ENCODE measurements at places on chromosomes 2 and 18.
A peak's percentile ranks its signal among the peaks of the same experiment; 100 is the strongest.

DNA sequence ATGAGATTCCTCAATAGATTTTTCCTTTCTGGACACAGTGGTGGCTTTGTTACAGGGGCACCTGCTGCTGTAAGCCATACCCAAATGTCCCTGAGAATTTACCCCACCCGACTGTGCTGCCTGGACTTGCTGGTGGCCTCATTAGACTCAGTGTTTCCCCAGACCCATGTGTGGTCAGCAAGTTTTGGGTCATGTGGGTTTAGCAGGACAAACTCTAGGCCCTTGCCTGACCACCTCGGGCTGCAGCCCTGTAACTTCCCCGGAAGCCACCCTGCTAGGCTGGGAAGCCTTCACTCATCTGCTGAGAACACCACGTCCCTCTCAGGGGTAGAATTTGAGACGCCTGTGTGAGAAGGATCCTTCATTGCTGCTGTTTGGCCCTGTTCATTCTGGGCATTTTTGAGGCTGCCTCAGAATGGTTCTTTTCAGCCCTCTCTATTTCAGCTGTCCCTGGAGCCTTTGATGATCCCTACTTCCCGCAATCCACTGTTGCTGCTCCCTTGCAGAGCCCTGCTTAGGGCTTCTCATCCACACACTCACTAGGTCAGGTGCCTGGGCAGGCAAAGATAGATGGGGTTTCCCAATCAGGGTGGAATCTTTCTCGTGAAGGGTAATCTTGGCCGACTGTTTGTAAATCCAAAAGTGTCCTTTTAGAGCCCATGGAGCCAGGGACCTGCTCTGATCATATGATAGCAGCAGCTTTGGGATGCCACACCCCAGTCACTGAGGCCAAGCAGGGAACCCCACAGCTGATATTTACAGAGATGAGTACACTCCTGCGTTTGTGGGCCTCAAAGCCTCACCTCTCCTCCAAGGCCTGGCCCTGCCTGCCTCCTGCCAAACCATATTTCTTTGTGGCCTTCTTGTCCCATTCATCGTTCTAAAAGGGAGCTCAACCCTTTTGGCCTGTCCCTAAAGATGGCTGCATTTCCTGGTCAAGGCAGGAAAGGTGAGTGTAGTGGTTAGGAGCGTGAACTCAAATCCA is 6.7 kb downstream of the EHD3 start:
- no peak for DNase-seq

GRCh38 chr2:63850204-63850571 is 8.5 kb downstream of the UGP2 start:
- no peak for DNase-seq

- DNase-seq: no peak
Measured at GRCh38 chr2:215517391-215517790, 81.5 kb upstream of the FN1 start.

DNA sequence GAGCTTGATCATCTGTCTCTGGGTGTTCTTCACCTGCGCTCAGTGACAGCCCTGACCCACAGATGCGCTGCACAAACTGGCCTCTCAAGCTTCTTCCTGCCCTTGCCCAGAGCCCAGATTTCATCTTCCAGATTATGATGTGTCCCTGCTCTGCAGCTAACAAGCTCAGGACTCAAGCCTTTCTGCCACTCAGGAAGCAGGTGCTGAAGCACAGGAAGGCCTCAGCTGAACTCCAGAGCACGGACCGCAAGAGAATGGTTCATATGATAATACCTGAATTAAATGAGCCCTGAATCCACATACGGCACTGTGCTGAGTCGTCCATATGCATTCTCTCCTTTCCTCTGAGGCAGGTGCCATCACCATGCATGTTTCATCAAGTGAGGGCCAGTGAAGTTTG is 3.8 kb downstream of the CD207 start:
- no peak for DNase-seq

GRCh38 chr2:233556881-233557736 is 9.5 kb downstream of the USP40 start:
- peak; percentile 48 for DNase-seq

- DNase-seq: no peak
Measured at GRCh38 chr2:106996171-106996769, 110.3 kb upstream of the ST6GAL2 start.

- no peak for DNase-seq
Measured at GRCh38 chr2:195793881-195794280, 136.9 kb downstream of the SLC39A10 start.

DNA sequence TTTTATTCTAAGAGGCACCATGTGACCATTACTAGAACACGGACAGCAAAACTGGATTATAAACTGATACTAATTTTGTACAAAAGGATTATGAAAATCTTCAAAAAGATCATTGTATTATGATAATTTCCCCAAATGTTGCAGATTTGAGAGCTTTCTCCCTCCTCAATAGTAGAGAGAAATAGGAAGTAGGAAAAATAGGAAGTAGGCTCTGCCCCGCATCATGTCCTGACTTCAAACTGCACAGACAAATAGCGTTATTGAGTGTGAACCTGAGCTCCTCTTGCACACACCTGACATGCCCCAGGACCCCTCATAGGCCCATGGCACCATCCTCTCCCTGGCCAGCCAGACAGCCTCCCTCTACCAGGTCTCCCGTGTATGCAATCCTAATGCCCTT is 25.4 kb downstream of the CHRNA1 start:
- no peak for DNase-seq

DNA sequence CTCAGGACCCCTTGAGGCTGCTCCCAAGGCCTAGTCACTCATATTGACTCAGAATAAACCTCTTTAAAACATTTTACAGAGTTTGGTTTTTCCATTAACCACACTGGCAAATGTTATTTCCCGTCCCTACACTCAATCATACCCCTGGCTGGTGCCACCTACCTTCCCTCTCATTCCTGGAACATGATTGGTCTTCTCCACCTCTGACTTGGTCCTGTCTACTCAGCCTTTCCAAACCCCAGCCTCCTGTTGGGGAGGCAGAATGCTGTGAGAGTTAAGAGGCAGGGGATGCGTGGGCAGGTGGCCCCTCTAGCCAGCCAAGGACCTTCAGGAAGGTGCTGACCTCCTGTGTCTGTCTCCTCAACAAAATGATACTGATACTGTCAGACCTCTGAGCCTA is 149.3 kb downstream of the CABLES1 start:
- DNase-seq: no peak

- DNase-seq: no peak
Measured at GRCh38 chr2:1593371-1594122, 150.8 kb downstream of the PXDN start.

- DNase-seq: peak; percentile 28
Measured at GRCh38 chr2:241150660-241151530, 628 bp downstream of the PPP1R7 start.

DNA sequence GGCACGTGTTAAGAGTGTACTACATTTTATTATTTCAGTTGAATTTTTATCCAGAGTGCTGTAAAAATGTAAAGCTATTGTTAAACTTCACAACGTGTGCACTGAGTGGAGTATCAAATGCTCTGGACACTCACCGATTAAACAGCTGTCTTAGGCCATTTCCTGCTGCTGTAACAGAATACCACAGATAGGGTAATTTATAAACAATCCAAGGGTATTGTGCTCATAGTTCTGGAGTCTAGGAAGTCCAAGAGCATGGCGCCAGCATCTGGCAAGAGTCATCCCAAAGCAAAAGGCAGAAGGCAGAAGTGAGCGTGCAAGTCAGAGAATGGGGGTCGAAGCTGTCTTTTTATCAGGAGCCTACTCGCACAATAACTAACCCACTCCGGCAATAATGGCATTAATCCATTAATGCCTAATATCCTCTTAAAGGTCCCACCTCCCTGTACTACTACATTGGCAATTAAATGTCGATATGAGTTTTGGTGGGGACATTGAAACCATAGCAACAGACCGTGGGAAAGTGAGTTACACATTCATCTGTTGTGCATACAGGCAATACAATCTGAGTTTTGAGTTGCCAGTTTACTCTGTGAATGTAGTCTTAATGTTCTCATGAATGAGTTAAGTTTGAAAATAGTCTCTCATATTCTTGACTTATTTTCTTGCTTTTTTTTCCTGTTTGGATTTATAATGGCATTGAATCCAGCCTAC is 64.8 kb downstream of the ARMC9 start:
- no peak for DNase-seq

DNA sequence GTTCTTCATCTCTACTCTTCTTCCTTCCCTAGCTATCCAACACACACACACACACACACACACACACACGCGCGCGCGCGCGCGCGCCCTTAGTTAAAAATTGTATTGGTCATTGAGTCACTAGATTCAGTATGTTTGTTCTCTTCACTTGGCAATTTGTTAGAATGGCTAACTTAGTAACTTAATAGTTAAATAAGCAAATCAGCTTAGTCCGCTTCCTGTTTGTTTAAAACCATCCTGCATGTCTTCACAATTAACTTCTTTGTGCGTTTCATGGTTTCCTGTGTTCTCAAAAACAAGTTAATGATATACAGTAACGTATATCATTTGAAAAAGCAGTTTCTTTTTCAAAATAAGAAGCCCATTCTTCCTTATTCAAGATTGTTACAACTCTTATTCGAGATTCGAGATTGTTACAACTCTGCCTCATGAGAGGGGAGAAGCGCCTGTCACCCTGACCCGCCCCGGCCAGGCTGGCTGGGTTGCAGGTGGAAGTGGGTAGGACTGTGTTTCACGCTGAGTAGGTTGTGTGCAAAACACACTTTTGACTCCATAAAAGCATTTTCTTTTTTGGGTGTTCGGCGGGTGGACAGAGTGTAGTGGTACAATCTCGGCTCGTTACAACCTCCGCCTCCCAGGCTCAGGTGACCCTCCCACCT is 9.5 kb upstream of the CNNM3 start:
- DNase-seq: no peak

- DNase-seq: no peak
Measured at GRCh38 chr2:42800981-42801380, 8.6 kb upstream of the HAAO start.

- DNase-seq: no peak
Measured at GRCh38 chr2:162524849-162525248, 180.9 kb downstream of the GCA start.

GRCh38 chr2:222355860-222356259 is 57.1 kb upstream of the PAX3 start:
- DNase-seq: no peak

DNA sequence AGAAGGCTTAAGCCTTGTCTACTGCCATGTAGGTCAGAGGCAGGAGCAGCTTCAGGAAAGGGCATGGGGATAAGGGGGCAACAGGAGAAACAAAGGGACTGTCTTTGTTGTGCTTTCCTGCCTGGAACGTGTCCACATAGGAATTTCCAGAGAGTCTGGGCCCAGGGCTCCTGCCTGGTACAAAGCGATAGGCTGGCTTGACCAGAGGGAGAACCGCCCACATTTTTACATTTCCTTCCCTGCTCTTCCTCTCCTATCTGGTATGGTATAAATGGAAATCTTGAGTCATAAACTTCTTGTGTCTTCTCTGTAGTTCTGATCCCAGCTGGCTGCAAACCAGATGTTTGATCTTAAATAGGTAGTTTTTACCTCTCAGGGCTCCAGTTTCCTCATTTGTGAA is 414.8 kb downstream of the HRH4 start:
- no peak for DNase-seq

DNA sequence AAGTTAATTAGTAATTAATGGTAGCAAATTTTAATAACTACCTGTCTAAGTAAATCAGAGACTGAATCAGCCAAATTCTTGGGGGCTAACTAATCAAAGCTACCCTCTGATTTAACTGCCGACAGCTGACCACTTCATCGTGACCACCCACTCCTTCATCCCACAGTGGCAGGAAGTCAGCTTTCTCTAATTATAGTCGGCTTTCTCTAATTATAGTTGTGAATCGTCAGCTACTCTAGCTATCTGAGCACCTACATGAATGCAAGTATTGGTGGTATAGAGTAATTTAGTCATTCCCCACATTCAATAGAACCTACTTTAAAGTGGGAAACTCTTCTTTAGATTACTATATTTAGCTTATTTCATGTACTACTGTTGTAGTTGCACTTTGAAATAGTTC is 185.5 kb downstream of the PTGR3 start:
- DNase-seq: no peak

DNA sequence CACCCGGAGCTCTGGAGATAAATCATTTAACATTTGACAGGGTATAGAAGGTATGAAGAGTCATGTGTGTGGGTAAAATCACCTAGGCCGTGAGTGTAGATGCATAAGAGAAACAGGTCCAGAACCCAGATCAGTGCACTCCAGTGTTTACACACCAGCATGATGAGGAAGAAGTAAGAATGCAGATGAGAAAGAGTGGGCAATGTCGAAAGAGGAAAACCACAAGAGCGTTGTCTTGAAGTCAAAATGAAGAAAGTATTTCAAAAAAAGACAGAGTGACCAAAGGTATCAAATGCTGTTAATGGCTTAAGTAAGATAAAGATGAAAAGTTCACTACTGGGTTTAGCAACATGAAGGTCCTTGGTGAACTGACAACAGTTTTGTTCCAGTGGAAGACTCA is 32.0 kb upstream of the PLB1 start:
- DNase-seq: peak; percentile 66

- no peak for DNase-seq
Measured at GRCh38 chr2:217804338-217804737, 198.5 kb downstream of the TNS1 start.

DNA sequence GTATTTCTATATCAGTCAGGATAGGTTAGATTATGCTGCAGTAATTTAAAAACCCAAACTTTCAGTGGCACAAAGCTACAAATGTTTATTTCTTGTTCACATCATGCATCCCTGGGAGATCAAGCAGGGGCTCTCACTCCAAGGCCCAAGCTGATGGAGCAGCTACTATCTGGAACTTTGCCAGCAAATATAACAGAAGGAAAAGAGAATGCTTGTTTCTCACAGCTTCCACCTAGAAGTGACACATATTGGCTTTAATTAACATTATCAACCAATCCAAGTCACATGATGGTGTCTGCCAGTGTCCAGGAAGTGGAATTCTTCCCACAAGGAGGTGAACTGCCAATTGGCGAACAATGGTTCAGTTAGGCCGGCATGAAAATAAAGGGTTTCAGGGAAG is 306.9 kb downstream of the BCL11A start:
- DNase-seq: peak; percentile 10

DNA sequence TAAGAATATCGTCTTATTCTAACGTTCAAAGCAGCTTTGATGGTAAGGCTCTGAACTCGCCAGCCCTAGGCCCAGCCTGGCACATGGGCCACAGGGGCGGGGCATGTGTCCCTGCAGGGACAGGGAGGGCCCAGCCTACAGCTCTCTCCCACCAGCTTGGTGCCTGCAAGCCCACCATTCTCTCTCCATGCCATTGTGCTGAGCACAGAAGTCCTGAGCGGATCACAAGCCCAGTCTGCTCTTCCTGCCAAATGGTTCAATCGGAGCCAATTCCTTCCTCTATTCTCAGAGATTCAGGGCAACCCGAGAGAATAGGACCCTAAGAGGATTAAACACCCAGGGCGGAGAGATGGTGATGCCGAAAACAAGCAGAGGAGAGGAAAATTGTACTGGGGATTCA is 50.3 kb upstream of the APCDD1 start:
- DNase-seq: no peak

- DNase-seq: no peak
Measured at GRCh38 chr18:79147014-79147413, 77.8 kb downstream of the ATP9B start.

DNA sequence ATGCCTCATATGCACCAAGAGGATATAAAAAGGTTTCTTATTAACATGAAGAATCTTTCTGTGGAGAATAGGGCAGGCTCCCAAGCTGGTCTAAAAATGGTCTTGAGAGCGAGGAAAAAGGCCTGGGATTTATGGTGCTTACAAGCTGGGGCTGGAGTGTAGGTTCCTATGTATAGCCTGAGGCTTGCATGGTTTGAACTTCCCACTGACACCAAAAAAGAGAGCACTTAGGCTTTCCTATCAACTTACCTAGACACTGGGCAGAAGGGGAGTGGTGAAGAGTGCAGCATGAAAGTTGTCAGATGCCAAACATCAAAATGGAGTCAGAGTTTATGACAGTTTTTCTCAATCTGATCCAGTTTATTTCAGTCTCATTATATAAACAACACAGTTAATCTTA is 784.6 kb downstream of the LRRTM4 start:
- DNase-seq: no peak

Measured in hematopoietic multipotent progenitor cell treated with erythropoietin and hydrocortisone succinate and interleukin-3 and kit ligand, for 6 days (in vitro differentiated cells).